Activated T-cell treated with anti-CD3 and anti-CD28 coated beads, Interleukin-2, amount 50 U/mL, for 1 hour (primary cell): ENCODE measurements at places on chromosomes 2 and 18.
A peak's percentile ranks its signal among the peaks of the same experiment; 100 is the strongest.

DNA sequence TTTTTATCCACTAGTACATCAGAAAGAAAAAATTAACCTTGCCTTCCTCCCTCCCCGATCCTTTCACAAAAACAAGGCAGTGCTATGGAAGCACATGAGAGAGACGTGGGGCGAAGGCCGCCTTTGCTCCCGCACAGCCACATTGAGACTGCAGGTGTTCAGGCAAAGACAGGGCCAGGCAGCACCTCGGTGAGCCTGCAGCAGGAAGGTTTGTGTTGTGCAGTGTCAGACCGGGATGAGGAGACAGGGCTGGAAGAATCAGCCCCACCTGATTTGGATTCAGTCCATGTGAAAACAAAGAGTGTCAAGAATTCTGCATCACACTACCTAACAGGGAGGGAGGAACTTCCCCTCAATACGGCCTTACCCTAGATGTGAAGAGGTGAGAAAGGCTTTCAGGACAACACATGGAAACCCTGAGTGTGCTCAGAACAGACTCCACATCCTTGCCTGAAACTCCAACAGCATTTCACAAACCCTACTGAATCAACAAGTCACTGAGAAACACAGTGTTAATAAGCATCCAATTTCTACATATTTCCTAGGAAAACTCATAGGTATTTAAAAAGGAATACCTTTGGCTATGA lies 59.6 kb downstream of the HDAC4 start:
- DNase-seq: no peak

- DNase-seq: no peak
Observed at GRCh38 chr2:176702131-176702530, 432.9 kb downstream of the MTX2 start.

DNA sequence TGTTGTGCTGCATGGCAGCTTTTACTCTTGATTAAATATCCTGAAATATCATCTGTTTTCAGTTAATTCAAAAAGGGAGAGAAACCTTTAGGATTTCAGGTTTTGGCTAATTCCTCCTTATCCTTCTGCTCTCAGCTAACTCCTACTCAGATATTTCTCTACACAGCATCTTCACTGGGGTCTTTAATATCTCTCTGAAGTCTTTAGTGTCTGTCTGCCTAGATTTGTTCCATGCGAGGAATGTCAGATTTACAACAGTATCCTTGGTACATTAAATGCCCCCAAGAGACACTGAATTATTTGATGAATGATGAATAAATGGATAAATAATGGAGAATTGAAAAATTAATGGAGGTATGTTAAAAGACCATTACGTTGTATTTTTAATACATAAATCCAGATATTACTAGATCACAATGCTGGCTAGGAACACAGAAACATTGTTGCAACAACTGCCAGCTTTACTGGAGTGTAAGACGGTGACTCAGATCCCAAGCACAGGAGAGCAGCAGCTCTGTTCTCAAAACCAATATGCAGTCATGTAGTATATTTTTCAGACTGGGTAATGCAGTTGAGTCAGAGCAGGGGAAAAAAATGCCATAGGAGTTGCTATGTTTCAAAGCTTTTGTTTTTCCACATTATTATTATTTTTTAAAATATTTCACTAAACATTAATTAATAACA lies 388.0 kb upstream of the SYT4 start:
- DNase-seq: no peak

- DNase-seq: no peak
Observed at GRCh38 chr18:45349019-45349418, 266.3 kb upstream of the SLC14A2 start.

GRCh38 chr18:31440787-31441186 lies 6.8 kb upstream of the DSG3 start:
- no peak for DNase-seq

- DNase-seq: no peak
Observed at GRCh38 chr2:123448801-123449200, 576.3 kb upstream of the CNTNAP5 start.

DNA sequence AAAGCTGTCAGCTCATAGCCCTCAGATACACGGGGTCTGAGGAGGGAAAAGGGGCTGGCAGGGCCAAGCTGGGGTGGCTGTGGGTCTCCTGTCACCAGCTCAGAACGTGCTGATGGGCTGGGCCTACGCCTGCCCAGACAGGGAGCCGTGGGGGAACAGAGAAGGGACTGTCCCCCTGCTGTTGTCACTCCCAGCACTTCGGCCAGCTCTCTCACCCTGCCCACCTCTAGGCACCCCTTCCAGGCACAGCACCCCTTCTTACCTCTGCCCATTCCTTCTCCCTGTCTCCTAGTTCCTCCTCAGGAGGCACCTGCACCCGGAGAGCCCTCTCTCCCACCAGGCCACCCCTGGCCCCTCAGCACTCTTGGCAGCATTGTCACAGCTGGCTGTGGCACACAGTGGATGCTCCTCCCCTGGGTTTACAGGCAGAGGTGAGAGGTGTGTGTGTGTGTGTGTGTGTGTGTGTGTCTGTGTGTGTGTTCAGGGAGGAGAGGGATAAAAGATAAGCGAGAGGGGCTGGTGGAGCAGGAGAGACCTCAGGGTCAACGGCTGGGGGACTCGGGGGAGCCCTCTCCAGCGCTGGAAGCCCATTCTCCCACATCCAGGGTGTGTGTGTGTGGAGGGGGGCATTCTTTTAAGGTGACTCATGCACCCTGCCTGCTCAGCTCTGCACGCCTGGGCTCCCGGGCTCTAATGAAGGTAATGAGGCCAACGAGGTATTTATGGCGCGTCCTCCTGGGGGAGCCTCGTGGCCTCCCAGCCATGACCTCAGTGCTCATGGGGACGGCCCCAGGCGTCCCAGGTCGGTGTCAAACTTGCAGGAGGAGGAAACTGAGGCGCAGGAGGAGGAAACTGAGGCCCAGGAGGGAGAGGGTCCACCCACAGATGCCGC lies 66.1 kb upstream of the SMAD7 start:
- DNase-seq: no peak

DNA sequence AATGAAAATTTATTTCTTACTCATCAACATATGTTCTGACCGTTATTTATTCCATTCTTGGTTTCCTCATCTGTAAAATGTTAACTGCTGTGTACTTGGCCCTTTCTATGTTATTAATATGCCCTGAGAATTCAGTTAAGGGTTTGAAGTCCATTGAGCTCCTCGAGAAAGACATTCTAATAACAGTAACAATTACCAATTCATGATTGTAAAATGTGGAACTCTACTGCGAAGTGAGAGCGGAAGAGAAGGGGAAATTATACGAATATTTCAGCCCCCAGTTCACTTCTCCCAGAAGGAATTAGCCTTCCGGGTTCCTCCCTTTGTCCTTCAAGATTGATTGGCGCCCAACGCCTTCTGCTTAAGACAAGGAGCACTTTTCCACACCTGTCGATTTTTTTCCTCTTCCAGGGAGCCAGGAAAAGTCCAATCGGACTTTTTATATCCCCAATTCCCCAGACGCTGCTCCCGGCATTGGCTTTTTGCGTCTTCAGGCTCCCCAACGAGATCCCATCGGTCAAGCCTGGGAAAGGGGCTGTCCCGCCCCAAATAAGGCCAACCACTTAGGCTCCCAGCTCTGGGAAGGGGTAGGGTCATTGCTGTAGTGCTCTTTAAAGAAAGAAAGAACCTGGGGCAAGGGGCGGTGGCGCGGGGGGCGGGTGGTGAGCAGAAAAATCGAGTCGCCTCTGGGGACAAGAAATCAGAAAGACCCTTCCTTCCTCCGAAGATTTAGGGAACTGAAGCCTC lies 1.6 kb downstream of the DSC2 start:
- no peak for DNase-seq

DNA sequence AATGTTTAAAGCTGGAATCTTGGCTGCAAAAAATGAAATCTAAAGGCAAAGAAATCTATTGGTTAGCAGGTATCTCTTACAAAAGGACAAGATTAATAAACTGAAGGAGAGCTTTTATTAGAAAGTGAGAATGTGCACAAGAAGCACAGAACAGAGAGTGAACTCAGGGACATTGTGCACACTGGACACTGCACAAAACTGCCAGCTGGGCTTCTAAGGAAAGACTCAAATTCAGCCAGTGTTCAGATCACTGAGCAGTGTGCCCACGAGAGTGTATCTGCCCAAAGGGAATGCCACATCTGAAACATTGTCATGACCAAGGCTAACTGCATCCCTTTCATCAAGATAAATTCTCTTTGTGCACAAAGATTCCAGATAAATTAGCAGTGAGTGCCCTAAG lies 129.7 kb upstream of the KCNH7 start:
- DNase-seq: no peak

DNA sequence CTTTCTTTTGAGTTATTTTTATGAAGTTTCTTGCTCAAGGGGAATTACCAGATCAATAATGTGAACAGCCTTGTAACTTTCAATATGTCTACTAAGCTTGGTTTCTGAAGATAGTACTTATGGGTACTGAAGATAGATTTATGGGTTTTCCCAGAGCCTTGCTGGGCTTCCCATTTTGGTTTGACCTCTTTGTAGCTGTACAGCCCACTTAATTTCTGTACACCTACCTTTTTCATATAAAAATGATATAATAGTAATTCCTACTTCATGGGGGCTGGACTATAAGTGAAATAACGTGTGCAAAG lies 22.2 kb downstream of the IL1R2 start:
- no peak for DNase-seq

GRCh38 chr2:232876161-232876977 lies 6.3 kb downstream of the SNORC start:
- peak; percentile 26 for DNase-seq

DNA sequence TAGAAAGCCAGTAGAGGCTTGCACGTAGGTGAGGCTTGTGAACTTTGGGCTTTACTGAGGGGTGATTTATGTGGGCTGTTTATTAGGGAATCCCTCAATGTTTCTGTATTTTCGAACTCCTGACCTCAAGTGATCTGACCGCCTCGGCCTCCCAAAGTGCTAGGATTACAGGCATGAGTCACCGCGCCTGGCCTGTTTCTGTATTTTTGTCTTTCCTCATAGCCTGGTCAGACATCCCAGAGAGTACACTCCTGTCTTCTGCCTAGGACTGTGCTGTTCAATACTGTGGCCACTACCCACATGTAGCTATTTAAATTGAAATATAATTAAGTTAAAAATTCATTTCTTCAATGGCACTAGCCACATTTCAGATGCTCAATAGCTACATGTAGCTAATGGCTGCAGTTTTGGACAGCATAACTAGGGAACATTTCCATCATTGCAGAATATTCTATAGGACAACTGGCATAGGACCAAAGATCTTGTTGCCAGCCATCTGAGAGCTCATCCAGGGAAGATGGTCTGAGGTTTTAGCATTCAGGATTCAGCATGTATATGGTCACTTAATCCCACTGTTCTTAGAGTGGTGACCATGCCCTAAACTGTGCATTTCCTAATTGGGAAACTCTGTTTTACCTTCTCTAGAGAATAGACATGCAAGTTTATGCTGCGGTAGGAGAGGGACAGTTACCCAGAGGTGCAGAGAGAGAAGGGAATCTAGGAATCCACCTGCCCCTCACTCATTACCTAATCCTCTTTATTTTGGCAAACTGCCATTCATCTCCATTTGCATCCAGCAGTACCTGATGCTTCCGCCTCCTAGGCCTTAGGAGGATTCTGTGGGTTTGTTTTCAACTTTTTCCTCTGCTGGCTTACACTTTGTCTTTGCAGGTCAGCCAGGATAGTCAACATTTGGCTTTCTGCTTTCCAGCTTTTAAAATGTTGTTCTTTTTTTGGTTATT lies 64.4 kb downstream of the LCLAT1 start:
- no peak for DNase-seq

DNA sequence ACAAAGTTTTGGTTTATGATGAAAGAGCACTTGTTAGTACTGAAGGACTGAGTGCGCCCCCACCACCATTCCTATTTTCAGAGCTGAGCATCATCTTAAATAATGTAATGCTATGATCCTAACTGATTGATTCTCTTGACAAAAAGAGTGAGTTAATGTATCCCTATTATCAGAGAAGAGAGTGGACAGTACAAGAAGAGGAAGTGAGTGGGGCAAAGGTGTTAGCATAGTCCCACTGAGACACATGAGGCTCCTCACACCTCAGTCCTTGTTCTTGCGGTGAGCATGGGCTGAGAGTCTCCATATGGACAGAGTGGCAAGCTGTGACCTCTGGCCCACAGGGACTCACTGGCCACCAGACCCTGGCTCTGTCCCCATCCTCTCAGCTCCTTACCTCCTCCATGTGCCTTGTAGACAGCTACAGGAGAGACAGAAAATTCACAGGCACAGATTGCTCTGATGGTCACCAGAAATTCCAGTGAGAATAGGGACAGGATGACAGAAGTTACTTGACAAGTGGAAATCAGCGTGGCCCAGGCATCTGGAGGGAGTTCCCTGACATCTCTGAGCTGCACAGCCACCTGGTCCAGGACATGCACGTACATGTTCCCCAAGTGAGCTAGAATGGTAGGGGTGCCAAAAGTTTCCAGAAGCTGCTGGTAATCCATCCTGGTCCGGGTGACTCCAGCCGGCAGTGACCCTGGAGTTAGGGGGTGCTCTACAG lies 32.6 kb downstream of the NAPG start:
- DNase-seq: no peak

GRCh38 chr2:157497638-157498314 lies 53.9 kb upstream of the CYTIP start:
- no peak for DNase-seq

GRCh38 chr2:56239437-56239836 lies 55.6 kb downstream of the CCDC85A start:
- no peak for DNase-seq

DNA sequence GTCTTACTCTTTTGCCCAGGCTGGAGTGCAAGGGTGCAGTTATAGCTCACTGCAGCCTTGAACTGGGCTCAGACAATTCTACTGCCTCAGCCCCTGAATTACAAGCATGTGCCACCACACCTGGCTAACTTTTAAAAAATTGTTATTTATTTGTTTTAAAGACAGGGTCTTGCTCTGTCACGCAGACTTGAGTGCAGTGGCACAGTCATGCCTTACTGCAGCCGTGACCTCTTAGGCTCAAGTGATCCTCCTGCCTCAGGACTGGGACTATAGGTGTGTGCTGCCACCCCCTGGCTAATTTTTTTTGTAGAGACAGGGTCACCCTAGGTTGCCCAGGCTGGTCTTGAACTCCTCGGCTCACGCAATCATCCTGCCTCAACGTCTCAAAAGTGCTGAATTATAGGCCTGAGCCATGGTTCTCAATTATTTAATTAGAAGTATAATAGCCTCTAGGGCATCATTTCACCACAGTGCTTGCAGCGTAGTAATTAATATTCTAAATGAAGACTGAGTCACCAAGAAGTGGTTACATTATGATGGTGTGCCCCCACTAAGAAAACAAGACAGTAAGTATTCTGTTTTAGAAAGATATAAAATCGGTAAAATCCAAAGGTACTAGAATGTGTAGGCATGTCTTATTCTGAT lies 69.6 kb downstream of the EML4 start:
- peak; percentile 39 for DNase-seq

GRCh38 chr18:28063271-28063761 lies 113.6 kb downstream of the CDH2 start:
- DNase-seq: no peak

- no peak for DNase-seq
Observed at GRCh38 chr2:211722928-211723327, 815.7 kb downstream of the ERBB4 start.

- DNase-seq: peak; percentile 62
Observed at GRCh38 chr18:12911025-12911928, 27.2 kb upstream of the PTPN2 start.

GRCh38 chr2:19224011-19224410 lies 134.4 kb downstream of the OSR1 start:
- no peak for DNase-seq

GRCh38 chr2:239379641-239380170 lies 21.1 kb downstream of the HDAC4 start:
- peak; percentile 18 for DNase-seq
